ENCODE measurements at places on chromosomes 7 and 10.

- DNase-seq: no peak
These were observed 27.0 kb downstream of the PDLIM1 start for GRCh38 chr10:95263864-95264226.

GRCh38 chr10:101671453-101671852 lies 23.5 kb downstream of the FBXW4 start:
- DNase-seq: no peak

- no peak for DNase-seq
These were observed 7.9 kb downstream of the CCDC3 start for GRCh38 chr10:12993595-12993994.

DNA sequence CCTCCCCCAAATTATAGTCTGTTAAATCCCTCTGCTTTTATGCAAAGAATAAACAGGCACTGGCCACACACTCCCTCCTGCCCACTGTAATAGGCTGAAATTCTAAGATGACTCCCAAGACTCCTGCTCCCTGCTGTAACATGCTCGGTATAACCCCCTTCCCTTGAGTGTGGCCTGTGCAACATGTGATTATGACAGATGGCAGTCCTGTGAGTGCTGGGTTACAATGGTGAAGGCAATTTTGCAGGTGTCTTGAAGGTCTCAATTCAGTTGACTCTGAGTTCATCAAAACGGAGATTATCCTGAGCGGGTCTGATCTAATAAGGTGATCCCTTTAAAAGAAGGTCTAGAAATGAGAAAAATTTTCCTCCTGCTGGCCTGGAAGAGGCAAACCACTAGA lies 55.9 kb downstream of the CREB3L2 start:
- DNase-seq: no peak

DNA sequence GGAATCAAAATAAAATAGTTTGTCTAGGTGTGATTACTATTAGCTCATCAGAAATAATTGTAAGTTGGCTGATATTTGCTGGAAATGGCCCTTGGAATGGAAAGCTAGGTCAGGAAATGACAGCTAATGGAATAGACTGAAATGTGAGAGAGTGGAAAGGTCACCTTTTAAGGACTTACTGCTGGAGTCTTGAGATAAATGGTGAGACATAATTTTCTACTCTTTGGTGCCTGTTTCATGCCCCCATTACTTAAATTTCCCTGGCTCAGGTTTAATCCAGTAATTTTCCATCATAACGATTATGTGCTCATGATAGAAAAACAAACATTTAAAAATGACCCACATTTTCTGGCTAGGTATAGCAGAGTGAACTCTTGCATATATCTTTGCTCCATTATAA lies 123.6 kb downstream of the ADAM22 start:
- no peak for DNase-seq

DNA sequence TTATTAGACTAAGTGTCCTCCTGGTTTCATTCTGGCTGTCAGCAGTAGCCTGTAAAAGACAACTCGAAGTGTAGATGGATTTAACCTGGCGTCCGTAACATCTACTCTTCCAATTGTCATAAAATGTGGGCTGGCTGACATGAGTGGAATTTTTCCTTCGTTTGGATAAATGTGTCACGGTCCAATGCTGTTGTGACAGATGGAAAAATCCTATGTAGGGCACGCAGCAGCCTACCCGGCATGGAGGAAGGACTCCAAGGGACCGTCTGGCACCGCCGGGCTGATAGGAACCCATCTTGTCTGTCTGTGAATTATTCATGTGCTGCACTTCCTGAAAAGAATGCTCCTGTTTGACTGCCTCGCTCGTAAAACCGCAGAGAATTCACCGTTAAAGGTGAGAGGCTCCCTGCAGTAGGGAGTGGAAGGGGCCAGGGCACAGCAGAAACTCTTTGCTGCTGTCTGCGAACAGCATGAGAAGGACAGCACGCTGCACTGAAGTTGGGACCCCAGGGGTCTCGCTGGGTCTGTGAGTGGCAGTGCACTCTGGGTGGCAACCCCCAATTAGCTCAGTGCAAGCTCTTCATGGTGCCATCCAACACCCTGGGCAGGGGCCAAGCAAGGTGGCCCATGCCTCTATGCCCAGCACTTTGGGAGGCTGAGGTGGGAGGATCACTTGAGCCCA lies 1.6 kb upstream of the ORAI2 start:
- no peak for DNase-seq

DNA sequence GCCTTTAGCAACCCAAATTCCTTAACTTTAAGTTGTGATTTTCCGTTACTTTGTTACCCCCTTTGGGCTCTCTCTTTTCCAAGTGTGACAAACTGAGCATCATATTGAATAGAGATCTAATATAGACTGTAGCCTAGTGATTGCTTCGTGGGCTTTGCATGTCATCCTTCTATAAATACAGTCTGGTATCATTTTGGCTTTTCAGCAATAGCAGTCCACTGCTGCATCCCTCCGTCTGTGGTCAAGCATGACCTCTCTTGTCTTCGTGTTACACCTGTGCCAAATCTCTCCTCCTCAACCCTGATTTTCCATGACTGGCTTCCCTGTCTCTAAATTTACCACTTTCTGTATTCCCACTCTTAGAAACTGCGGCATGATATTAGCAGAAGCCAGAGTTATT lies 53.8 kb upstream of the AGK start:
- no peak for DNase-seq

GRCh38 chr7:32034052-32034451 lies 36.2 kb downstream of the PDE1C start:
- no peak for DNase-seq

GRCh38 chr7:94087664-94088352 lies 83.7 kb upstream of the BET1 start:
- peak; percentile 9 for DNase-seq

- DNase-seq: no peak
These were observed 124.9 kb downstream of the DLG5 start for GRCh38 chr10:77801474-77802161.

DNA sequence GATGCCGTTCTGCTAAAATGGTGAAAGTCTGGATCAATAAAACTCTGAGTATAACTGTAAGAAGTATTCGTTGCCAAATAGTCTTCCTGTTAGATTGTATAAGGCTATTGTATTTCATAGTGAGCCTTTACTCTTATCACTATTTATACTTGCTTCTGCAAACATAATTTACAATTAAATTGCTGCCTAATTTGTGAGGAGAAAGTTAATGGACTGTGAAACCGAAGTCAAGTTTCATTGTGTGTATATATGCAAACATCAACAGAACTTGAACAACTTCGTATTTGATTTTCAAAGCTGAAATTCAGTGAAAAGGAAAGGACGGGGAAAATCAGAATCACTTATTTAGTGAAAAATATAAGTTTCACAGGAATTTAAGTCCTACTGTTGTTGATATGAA lies 135.9 kb upstream of the CCDC6 start:
- DNase-seq: no peak

DNA sequence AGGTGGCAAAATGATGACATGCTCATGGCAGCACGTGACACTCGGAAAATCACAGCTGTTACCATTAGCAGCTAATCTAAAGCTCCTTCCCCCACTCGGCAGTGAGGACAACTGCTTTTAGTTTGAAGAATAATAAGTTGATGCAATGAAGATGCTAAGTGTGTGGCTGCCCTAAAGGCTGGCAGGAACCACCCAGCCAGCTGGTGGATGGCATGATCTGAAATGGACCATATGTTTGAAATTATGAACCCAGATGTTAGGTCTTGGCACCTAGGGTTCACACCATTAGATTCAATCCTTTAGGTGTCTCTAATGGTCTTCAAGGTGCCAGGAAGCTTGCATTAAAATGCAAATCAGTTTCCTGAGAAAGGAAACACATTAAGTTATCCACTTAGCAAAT lies 230.1 kb downstream of the WDR11 start:
- no peak for DNase-seq

DNA sequence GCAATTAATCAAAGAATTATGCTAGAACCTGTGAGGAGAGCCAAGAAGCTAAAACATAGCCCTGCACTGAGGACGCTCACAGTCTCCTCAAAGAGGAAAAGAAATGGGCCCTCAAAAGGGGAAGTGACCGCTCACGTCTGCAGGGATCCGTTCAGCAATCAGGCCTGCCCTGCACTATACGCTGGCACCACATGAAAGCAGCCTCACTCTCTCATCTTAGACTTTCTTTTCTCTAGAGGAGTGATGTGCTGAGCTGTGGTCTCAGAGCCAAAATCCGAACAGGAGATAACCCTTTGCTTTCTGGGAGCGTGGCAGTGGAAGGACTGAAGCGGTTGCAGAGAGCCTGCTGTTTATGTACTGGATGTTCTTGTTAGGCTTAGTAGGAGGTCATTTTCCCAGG lies 6.3 kb upstream of the IL2RA start:
- DNase-seq: no peak

- DNase-seq: no peak
These were observed 37.1 kb downstream of the REEP3 start for GRCh38 chr10:63558132-63558784.
